Pulmonary artery endothelial cell (primary cell): ENCODE measurements at places on chromosomes 16 and 17. TPM values are rescaled to one million over a fixed set of nuclear protein-coding genes. Genes with fewer than 3 reads are reported as not detected.

GRCh38 chr17:32006957-32007462, at the start of gene LRRC37B:
Gene LRRC37B, plus strand, starts transcription at chr17:32007383. Its CDS starts 14,010 bp downstream, at chr17:32021393.
- DNase-seq, result peak; percentile 27

The FBXW10B gene
- total RNA-seq, result 0.21 and 0.59 TPM in 2 replicates

The HCRT gene
- total RNA-seq, result not detected in 2 replicates

The TBC1D3I gene
- total RNA-seq, result 0.14 TPM in 1 of 2 replicates, not detected in the other

The TGFB1I1 gene
- total RNA-seq, result 32.1 and 56.6 TPM in 2 replicates

DNA sequence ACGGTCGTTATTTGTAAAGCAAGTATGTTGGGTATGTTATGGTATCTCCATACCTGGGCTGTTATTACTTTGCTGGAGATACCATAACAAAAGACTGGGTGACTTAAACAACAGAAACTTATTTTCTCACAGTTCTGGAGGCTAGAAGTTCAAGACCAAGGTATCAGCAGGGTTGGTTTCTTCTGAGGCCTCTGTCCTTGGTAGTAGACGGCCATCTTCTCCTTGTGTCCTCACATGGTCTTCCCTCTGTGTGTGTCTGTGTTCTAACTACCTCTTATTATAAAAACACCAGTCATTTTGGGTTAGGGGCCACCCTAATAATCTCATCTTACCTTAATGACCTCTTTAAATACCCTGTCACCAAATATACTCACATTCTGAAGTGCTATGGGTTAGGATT, 33.2 kb upstream of the MRTFB start:
- no peak for DNase-seq

DNA sequence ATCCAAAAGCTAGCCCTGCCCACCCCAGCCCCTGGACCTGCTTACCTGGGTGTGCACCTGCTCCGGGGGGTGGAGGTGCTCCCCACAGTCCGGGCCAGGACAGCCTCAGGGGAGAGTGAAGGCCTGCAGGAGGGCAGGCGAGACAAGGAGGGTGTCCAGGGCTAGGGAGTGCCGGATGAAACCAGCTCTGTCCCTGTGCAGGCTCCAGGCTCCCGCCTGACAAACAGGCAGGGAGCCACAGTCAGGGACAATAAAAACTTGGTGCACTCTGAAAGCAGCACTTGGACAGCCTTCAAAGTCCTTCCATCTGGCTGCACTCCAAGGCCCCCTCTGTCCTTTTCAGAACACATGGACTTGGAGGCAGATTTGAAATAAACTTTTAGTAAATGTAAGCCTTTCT, 3.9 kb downstream of the PAQR4 start:
- no peak for DNase-seq

GRCh38 chr16:84933774-84934631, 77.3 kb downstream of the ZDHHC7 start:
- no peak for DNase-seq

DNA sequence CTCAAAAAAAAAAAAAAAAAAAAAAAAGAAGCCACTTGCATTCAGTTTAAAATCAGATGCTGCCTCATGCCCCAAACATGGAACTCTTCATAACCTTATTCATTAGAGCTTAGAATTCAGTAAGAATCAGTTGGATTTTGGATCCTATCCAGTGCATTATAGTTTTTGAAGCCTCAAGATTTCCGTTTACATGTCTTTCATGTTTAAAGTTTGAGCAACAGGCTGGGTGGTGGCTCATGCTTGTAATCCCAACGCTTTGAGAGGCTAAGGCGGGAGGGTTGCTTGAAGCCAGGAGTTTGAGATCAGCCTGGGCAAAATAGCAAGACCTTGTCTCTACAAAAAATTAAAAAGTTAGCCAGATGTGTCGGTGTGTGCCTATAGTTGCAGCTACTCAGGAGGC, 55.0 kb downstream of the SNTB2 start:
- no peak for DNase-seq

DNA sequence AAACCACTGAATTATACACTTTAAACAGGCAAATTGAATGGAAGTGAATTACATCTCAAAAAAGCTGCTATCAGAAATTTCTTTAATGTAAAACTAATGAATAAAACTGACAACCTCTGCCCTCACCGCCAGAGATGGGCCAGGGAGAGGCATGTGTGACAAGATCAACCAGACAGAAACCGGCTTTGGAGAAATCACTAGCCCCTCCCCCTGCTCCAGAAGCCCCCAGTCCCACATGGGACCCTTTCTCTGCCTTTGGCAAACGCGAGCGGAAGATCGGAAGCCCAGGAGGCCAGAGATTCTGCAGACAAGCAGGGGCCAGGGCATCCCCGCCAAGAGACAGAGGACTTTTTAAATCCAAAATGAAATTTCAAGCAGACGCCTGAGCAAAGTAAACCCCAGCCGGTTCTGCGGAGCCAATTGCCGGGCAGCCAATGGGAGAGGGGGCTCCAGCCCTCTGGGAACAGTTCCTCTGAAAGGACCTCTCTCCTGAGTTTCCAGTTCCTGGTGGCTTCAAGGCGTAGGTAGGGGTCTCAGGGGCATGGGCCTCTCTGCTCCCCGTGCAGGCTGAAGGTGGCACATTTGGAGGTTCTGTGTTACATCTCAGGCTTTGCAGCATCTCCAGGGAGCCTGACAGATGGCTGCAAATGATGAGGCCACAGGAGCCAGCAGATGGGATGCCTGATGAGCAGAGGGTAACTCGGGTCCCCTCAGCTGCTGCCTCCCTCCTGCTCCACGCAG, 118.1 kb downstream of the GSG1L start:
- no peak for DNase-seq

The BAIAP3 gene
- 0.46 and 0.53 TPM in 2 replicates for total RNA-seq

The ARHGDIG gene
- 1.5 and 12.3 TPM in 2 replicates for total RNA-seq

GRCh38 chr17:79027925-79028491, 4.0 kb downstream of the C1QTNF1 start:
- DNase-seq, result no peak

DNA sequence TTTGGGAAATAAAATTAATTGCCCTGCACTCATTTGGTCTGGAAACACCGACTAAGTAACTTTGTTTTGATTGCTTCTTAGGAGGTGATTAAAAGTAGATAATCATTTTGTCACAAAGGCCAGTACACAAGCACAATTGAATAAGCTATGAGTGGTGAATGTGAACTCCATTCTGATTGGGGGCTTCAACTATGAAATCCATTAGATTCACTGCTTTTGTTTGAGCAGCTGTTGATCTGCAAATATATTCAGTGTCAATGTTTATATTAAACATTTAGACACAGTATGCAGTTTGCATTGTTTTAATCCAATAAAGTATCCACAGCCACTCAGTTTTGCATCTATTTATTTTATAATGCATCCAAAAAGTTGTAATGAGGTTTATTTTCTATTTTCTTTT, 817.5 kb downstream of the CDH11 start:
- no peak for DNase-seq

GRCh38 chr17:9003355-9004131, 17.8 kb upstream of the NTN1 start:
- DNase-seq, result no peak

The ENPP7 gene
- total RNA-seq, result not detected in 2 replicates

GRCh38 chr17:10316801-10317542, 55.8 kb downstream of the MYH13 start:
- no peak for DNase-seq

GRCh38 chr16:85083051-85083639, 29.1 kb downstream of the CIBAR2 start:
- DNase-seq, result no peak

GRCh38 chr16:87939562-87940423, 3.5 kb upstream of the CA5A start:
- DNase-seq, result no peak

The GUCY2D gene
- total RNA-seq, result not detected in 2 replicates

GRCh38 chr17:59714255-59714654, 6.8 kb downstream of the VMP1 start:
- DNase-seq, result no peak

DNA sequence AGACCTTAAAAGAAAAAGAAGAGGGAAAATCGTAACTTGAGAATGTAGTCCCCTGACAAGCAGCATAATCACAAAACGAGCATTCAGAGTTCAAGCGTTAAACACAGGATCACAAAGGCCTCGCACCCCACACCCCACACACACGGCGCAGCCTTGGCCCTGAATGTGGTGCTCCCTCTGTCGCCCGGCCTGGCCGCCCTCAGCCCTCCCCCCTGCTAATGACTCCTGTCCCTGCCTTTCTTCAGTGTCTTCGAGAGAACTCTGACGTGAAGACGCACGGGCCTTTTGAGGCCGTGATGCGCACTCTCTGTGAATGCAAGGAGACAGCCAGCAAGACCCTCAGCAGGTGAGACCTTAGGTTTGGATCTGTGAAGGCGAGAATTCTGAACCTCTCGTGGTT, 47.5 kb upstream of the ENDOV start:
- no peak for DNase-seq

DNA sequence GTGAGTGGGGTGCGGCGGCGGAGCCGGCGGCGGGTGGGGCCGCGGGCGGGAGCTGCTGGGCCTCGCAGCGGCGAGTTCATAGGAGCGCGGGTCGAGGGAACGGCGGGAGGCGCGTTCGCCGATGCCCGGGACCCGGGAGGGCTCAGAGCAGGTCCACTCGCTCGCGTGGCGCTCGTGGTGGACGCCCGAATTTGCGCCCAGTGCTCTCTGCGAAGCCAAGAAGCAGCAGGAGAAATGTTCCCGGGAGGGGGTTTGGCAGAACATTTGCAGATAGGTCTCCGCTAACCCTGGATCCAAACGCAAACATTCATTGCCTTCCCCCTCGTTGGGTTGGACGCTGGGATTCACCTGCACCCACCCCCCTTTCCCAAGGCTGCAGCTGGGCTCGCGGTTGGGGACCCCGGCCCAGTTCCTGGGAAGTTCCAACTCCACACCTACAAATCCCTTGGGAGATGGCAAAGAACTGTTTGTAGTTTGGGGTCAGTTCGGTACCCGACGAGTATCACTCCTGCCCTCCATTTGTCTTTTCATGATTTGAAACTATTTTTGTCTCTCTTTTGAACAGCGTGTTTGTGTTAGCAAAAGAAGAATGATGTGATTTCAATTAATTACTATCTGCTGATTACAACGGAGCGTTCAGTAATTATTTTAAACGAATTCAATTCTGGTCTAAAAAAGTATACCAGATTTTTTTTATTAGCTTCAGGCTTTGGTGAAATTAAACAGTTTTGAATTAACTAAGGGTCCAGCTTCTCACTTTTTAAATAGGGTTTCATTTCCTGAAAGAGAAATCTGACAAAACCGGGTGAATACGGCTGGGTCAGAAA, 2.3 kb downstream of the NTN1 start:
- DNase-seq, result no peak

- peak; percentile 27 for DNase-seq
Observed at GRCh38 chr16:85204242-85205010, 92.2 kb upstream of the CIBAR2 start.

- DNase-seq, result no peak
Observed at GRCh38 chr16:20880867-20881502, 19.2 kb downstream of the DCUN1D3 start.

DNA sequence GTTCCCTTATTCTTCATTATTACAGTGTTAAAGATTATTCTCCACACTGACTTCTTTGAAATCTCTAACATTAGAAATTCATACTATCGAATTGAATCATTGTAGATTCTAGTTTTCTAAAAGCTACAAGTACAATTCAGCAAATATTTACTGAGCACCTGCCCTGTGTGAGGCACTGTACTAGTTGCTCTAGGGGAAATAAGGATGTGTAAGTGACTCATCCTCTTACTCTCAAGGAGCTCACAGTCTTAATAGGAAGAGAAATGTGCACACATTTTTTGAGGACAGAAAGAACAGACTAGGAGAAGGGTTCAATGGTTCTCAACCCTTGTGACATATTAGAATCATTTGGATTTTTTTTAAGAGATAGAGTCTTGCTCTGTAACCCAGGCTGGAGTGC, 7.7 kb upstream of the SLFN12L start:
- no peak for DNase-seq

The PARD6A gene
- 5.5 and 6.1 TPM in 2 replicates for total RNA-seq

DNA sequence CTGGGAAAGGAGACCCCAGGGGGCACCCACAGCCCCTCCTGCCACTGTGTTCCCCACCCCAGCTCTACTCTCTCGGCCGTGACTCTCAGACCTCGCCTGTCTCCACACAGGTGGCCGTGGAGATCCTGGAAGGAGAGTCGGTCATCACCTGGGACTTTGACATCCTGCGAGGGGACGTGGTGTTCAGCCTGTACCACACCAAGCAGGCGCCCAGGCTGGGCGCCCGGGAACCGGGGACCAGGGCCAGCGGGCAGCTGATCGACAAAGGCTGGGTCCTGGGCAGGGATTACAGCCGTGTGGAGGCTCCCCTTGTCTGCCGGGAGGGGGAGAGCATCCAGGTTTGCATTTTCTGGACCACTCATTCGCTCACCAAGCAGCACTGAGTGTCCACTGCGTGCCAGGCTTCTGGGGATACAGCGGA, 25.4 kb downstream of the NAGPA start:
- no peak for DNase-seq

DNA sequence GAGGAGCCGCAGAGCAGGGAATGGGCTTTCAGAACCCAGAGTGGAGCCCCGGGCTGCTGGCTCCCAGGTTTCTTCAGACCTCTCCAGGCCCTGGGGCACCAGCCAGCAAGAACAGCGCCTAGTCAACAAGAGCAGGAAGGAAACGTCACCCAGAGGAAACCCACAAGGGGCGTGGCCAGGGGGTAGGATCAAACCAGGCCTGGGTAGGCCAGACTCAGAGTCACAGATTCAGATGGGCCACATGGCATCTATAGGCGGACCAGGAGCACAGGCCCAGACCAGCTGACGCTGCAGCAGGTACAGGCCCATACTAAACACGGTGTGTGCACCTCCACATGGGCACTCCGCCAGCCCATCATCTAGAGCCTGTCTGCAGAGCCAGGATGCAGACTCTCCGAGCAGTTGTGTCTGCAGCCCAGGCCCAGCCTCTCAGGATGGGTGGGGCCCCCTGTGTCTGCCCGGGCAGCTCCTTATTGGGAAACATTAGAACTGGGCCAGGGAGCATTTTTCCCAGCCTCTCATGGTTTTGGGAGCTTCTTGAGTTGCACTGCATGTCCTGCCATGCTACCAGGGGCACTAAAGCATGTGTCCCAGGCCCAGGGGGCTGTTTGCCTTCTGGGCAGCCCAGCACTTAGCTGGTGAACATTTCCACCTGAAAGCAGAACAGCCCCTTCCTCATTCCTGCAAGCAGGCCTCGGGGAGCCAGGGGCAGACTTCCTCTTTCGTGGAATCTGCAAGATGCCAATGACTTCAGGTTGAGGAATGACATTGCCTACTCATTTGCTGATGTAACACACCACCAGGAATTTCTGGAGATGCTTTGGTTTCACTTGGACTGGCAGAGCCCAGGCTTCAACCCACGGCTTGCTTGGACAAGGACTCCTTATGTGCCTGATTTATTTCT, at the start of gene NLRP1:
TSS of gene NLRP1 (minus strand) at position 127 of the 904 bp plus-strand sequence. CDS start 552 bp downstream, outside the sequence.
- peak; percentile 84 for DNase-seq

- no peak for DNase-seq
Observed at GRCh38 chr17:8459831-8460230, 24.1 kb downstream of the NDEL1 start.

DNA sequence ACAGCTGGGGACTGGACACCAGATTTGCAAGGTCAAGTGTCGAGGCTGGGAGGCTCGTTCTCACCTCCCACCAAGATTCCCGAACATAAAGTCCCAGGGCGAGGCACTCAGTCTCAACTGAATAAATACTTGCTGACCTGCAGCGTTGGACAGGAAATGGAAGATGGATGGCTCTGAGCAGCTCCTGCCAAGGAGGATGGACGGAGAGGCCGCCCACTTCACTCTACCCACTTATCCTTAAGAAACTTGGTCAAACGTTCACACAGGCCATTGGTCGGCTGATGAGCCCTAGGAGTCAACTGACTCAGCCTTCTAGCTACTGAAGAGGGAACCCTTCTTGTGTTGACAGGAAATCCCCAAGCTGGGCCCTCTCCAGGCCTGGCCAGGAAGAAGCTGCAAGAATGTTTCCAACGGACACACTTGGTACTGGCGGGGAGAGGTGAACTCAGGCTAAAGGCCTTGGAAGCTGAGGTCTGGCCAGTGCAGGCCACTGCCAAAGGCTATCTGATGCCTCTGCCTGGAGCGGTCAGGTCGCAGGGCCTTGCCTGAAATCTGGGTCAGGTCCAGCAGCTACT, 50.0 kb downstream of the VAC14 start:
- DNase-seq, result peak; percentile 83
